ENCODE measurements at places on chromosomes 4 and X. TPM values are rescaled to one million over a fixed set of nuclear protein-coding genes. Genes with fewer than 3 reads are reported as not detected.

The MAGEA10 gene
- total RNA-seq = not detected

The GPRIN3 gene
- total RNA-seq = 3.7 TPM

The CNGA1 gene
- total RNA-seq = under 0.01 TPM

The GRPR gene
- 1.0 TPM for total RNA-seq

The SLC10A4 gene
- 2.6 TPM for total RNA-seq

The GAGE12D gene
- not detected for total RNA-seq

The ZC4H2 gene
- 4.2 TPM for total RNA-seq

The STOX2 gene
- total RNA-seq = 9.4 TPM

The CCDC149 gene
- 5.7 TPM for total RNA-seq

The TMEM35A gene
- 1.6 TPM for total RNA-seq

The GPR82 gene
- total RNA-seq = not detected

The IL21 gene
- total RNA-seq = not detected

The PGAM4 gene
- total RNA-seq = not detected

The LUZP4 gene
- total RNA-seq = not detected

The PCDH18 gene
- total RNA-seq = 57.4 TPM

The SLITRK2 gene
- 0.52 TPM for total RNA-seq

The PCDH10 gene
- 0.52 TPM for total RNA-seq

The SLC49A3 gene
- 4.2 TPM for total RNA-seq

The HSFX3 gene
- not detected for total RNA-seq

The NUP62CL gene
- total RNA-seq = 1.6 TPM

The SMIM10L2A gene
- 1.6 TPM for total RNA-seq

The PAQR3 gene
- total RNA-seq = 8.9 TPM

The TLL1 gene
- 2.6 TPM for total RNA-seq

Data from skeletal muscle tissue (tissue), 5 donors.